Heart left ventricle (tissue), 16 donors: ENCODE measurements at places on chromosomes 7 and 10. TPM values are rescaled to one million over a fixed set of nuclear protein-coding genes. Genes with fewer than 3 reads are reported as not detected.

DNA sequence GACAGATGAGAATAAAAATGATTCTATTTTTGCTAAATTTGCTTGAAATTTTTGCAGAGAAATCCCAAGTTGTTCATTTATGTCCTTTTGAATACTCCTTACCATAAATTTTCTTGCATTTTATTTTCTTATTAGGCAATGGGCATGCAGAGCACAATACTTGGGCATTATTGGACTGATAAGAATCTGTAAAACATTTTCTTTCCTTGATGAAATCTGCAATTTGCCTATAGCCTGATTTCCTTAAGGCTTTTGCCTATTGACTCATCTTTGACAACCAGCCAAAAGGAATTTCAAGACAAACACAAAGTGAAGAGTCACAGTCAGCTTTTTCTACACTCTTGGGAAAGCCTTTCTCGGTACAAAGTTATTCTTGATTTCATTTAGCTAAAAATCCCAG, 30.5 kb upstream of the GNAT3 start:
- no peak for DNase-seq
- peak overlapping the region; percentile 55 for H3K27ac ChIP-seq
- H3K27me3 ChIP-seq: no peaks in the 10 kb centered on the region
- H3K4me1 ChIP-seq: peaks cover 4% of the 10 kb centered on the region
- H3K36me3 ChIP-seq: no peaks in the 10 kb centered on the region

DNA sequence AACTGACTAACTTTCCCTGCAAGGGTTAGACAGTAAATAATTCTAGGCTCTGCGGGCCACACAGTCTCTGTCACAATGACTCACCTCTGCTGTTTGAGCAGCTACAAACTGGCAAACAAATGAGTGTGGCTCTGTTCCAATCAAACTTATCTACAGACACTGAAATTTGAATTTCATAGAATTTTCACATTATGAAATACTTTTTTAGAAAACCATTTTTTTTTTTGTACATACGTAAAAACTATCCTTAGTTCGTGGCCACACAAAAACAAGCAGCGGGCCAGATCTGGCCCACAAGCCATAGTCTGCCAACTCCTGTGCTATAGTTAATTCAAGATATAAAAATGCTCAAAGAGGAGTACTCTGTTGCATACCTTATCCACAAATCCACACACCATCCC, 32.6 kb downstream of the PIP4K2A start:
- H3K36me3 ChIP-seq: no peaks in the 10 kb centered on the region
- H3K27me3 ChIP-seq: no peaks in the 10 kb centered on the region
- peak overlapping the region; percentile 6 for H3K27ac ChIP-seq
- no peak overlapping the region for H3K4me3 ChIP-seq

DNA sequence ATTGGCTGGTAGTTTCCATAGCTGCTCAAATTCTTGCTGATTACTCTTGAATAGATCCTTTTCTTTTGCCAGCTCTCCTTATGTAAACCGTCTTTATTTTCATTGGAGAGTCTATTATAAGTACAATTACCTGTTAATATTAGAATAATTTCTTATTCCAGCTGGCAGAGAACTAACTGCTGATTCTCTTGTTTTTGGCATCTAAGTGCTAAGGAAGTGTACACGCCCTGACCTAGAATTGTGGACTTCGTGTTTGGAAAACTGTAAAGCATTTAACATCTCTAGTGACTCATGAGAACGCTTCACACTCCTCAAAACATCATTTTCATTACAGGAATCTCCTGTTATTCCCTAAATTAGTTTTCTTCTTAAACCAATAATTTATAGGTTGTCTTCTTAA, 39.9 kb upstream of the FAM171A1 start:
- no peaks in the 10 kb centered on the region for H3K27me3 ChIP-seq
- H3K4me3 ChIP-seq: no peak overlapping the region
- DNase-seq: no peak
- no peak overlapping the region for H3K27ac ChIP-seq
- H3K4me1 ChIP-seq: no peaks in the 10 kb centered on the region
- H3K36me3 ChIP-seq: no peaks in the 10 kb centered on the region

DNA sequence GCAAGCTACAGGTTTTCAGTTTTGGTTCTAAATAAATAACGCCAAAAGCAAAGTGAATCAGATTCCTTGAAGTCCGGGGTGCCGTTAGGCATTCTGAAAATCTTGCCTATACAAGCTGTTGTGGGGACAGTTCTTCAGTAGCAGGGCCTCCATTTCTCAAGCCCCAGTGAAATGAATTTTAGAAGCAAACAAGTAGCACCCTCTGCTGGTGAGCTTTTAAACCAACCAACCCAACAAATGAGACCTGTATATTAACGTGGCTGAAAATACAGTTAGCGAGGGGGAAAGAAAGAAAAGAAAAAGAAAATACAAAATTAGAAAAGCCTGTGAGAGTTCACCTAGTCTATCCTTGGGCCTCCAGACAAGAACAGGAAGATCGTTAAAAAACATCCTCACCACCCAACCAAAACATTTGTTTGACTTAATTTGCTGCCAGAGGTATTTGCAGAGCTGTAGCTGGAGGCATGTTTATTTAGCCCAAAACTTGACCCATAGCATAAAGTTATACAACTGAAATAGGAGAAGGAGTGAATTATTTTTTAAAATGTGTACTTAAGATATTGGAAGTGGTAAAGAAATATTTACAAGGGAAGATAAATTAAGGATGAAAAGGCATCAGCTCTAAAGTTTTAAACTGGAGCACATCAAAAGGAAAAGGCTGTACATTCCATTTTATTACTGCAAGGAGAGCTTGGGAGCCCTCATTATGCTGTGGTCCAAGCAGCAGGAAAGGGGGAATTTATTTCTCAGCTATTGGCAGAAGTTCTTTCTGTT, 98.9 kb downstream of the DYNC1I1 start:
- H3K27ac ChIP-seq: no peak overlapping the region
- H3K36me3 ChIP-seq: no peaks in the 10 kb centered on the region
- no peak overlapping the region for H3K4me3 ChIP-seq
- peaks cover 7% of the 10 kb centered on the region for H3K4me1 ChIP-seq
- no peak for DNase-seq
- no peaks in the 10 kb centered on the region for H3K27me3 ChIP-seq

DNA sequence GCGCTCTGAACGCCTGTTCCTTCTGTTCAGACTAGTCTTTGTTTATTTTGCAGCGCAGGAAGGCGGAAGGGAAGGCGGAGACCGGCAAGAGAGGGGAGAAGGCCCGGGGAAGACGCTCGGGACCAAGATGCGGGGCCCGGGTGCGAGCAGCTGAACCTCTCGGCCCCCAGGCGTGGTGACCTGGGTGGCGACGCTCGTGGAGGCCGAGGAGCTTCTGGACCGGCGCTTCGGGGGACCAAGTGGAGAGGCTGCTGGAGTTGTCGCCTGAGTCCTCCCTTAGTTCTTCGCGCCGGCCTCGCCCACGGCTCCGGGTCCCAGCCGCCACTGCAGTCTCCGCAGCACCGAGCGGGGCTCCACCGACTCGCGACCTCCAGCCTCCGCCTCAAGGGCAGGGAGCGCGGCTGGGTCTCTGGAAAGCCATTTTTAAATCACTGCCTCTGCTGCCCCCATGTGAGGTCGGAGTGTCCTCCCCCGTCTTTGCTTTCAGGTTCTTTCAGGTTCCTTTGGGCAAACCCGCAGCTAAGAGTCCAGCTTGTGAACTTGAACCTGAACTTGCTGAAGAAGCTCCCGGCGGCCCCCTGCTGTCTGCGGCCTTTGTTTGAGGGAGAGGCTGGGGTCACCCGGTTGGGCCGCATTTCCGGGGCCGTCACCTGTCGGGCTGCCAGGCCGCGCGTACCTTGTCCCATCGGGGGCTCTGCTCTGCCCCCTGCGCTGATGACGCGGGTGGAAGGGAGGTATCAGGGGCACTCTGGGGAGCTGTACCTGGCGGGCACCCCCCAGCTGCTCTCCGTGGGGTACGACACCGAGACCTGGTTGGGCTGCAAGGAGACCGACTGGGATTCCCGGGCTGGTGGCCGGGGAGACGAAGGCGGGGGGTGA, 136.0 kb downstream of the KIF20B start:
- DNase-seq: peak; percentile 66
- H3K27me3 ChIP-seq: peaks cover 10% of the 10 kb centered on the region
- peak overlapping the region; percentile 36 for H3K4me3 ChIP-seq
- H3K4me1 ChIP-seq: no peaks in the 10 kb centered on the region
- no peaks in the 10 kb centered on the region for H3K36me3 ChIP-seq

GRCh38 chr7:139683137-139683921, 94.5 kb downstream of the HIPK2 start:
- H3K27ac ChIP-seq: peak overlapping the region; percentile 95
- DNase-seq: no peak
- peaks cover 61% of the 10 kb centered on the region for H3K4me1 ChIP-seq
- no peak overlapping the region for H3K4me3 ChIP-seq

DNA sequence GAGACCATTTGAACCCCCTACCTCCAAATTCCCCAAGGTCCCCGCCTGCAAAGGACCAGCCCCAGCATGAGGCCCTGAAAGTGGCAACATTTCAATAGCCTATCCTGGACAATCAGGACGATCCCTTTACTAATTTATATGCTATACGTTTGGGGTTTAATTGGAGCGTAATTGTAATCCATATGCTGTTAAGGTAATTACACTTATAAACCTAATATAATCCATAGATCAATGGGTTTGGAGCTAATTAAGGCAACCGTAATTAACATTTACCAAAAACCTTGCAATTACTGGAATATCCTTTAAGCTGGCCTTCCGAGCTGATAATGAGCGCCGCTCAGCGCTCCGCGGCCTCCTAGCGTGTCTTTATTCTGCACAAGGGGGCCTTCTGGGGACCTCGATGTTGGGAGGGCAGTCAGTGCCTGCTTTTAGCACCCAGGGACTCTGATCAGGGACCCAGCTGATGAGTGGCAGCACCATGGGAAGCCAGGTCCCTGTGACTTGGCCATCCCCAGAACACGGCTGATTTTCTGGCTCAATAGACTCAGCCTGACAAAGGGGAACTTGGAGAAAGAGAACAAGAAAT, 91.2 kb downstream of the LHPP start:
- H3K27me3 ChIP-seq: no peaks in the 10 kb centered on the region
- H3K4me3 ChIP-seq: no peak overlapping the region

DNA sequence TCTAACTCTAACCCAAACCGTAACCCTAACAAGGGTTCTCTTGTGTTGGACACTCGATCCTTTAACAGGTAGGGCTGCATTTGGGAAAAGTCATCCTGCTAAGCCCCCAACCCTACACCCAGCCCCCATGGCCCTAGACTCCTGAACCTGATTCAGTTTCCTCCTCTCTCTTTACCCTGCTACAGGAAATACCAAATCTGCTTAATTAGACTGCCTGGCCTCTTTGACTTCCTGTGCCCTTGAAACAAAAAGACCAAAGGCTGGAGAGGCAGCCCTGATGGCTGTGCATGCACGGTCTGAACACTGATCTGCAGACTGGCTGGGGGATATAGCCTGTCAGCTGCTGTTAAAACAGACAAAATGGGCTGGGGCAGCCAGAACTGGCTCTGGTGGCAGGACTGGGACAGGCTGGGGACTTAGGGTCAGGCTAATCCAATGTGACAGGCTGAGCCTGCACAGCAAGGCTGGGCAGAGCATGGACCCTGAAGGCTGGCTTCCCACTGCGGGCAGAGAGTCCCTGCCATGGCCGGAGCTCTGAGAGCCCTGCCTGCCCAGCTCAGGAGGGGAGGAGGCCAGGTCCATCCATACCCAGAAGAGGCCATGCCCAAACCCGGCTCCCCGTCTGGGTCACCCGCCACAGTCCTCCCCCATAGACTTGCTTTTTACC, 51.0 kb upstream of the MSMB start:
- H3K27me3 ChIP-seq: no peaks in the 10 kb centered on the region
- H3K4me3 ChIP-seq: no peak overlapping the region
- DNase-seq: no peak

GRCh38 chr10:103353281-103353680, 2.3 kb upstream of the PCGF6 start:
- H3K27me3 ChIP-seq: no peaks in the 10 kb centered on the region
- no peak for DNase-seq
- H3K4me1 ChIP-seq: peaks cover 4% of the 10 kb centered on the region
- no peaks in the 10 kb centered on the region for H3K36me3 ChIP-seq
- H3K4me3 ChIP-seq: no peak overlapping the region

GRCh38 chr10:35712486-35712885, 70.4 kb upstream of the FZD8 start:
- H3K27me3 ChIP-seq: no peaks in the 10 kb centered on the region
- no peaks in the 10 kb centered on the region for H3K36me3 ChIP-seq
- peaks cover 4% of the 10 kb centered on the region for H3K4me1 ChIP-seq
- H3K4me3 ChIP-seq: no peak overlapping the region
- no peak for DNase-seq

DNA sequence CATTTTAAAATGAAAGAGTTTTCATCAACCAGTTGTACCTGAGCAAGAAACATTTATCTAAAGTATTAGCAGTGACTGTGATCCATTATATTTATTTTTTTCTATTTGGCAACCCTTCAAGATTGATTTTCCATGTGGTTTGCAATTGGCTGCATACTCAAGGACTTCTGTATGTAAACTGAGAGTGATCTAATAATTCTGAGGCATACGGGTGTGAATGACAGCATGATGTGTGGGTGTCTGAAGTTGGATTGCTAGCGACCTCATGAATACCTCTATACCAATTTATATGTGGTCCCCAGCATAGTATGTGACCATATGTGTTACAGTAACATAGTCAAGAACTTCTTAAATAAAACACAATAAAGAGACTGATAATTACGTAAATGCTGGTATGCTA, 8.2 kb upstream of the MPP7 start:
- H3K27ac ChIP-seq: no peak overlapping the region
- H3K36me3 ChIP-seq: no peaks in the 10 kb centered on the region
- peaks cover 10% of the 10 kb centered on the region for H3K27me3 ChIP-seq
- peaks cover 4% of the 10 kb centered on the region for H3K4me1 ChIP-seq
- no peak overlapping the region for H3K4me3 ChIP-seq

DNA sequence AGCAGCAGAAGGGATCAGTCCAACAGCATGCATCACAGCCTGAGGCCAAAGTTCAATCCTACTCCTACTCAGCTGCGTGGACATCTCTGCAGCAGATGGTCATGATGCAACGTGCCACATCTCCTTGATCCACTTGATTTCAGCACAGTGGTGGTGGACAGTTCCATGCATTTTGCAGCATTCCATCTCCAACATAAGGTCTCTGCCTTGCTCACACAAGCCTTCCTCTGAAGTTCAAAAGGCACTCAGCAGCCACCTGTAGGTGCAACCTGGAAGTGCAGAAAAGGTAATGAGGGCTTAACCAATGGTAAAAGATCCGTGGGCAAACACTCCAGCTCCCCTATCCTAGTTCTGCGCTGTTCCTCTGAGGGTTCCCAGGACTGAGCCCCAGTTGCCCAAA, 57.5 kb upstream of the CHCHD3 start:
- no peak for DNase-seq
- no peaks in the 10 kb centered on the region for H3K4me1 ChIP-seq
- no peaks in the 10 kb centered on the region for H3K27me3 ChIP-seq
- no peak overlapping the region for H3K27ac ChIP-seq
- no peak overlapping the region for H3K4me3 ChIP-seq

- H3K27me3 ChIP-seq: no peaks in the 10 kb centered on the region
- no peak for DNase-seq
- H3K4me3 ChIP-seq: no peak overlapping the region
These were observed 73.3 kb downstream of the DLG5 start for GRCh38 chr10:77853256-77853655.

GRCh38 chr10:86083664-86084175, 282.9 kb downstream of the GRID1 start:
- no peaks in the 10 kb centered on the region for H3K4me1 ChIP-seq
- no peak overlapping the region for H3K27ac ChIP-seq
- no peak for DNase-seq
- H3K4me3 ChIP-seq: no peak overlapping the region

Gene CAPZA2
- total RNA-seq: 343 TPM

Gene EPHA1
- total RNA-seq: 0.06 TPM

Gene UNC5B
- 13.2 TPM for total RNA-seq

Gene ANKRD1
- total RNA-seq: 5,857 TPM

Gene TAS2R41
- total RNA-seq: not detected

Gene ADRA2A
- 0.30 TPM for total RNA-seq

Gene VIPR2
- total RNA-seq: 18.5 TPM

Gene PGAM2
- 474 TPM for total RNA-seq
